Cerebellum (tissue), 4 donors: ENCODE measurements at places on chromosomes 12 and 14. TPM values are rescaled to one million over a fixed set of nuclear protein-coding genes. Genes with fewer than 3 reads are reported as not detected.

Gene CD9
- total RNA-seq, result 30.5 TPM

Gene OTX2
- total RNA-seq, result 24.6 TPM

Gene AKAP3
- 1.6 TPM for total RNA-seq

Gene PMEL
- 0.54 TPM for total RNA-seq

- no peak for DNase-seq
Observed at GRCh38 chr12:33634544-33634943, 194.9 kb upstream of the SYT10 start.

DNA sequence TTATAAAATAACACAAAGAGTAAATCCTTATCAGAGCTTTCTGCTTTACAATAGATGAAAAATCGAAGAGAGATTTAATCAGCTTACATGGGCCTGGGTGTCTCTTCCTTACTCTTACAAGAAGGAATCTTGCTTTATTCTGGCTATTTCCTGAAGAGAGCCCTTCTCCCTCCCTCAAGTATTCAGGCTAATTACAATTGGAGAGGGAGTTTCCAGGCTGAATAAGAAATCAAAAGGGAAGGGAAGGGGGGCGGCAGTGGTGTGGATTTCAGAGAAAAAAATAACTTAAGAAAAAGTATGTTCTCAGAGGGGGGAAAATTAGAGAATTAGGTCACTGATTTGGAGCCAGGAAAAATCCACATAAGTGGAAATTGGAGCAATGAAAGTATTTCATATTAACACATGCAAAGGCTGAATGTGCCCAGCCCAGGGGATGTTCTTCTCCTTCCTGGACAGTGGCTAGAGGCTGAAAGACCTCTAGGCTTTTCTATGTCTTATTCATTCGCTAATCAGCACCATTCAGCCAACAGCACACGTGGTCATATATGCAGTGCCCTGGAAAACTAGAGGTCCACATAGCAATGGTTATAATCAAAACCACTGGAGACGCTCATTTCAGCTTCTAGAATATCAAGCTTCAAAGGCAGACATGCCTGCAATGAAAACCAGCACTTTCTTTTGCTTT is 158.9 kb upstream of the BTG1 start:
- DNase-seq, result no peak

GRCh38 chr12:120737557-120738251 is 12.1 kb downstream of the ACADS start:
- no peak for DNase-seq

GRCh38 chr14:55752580-55753390 is 172.8 kb downstream of the KTN1 start:
- DNase-seq, result no peak

GRCh38 chr12:44582521-44582920 is 293.6 kb downstream of the NELL2 start:
- DNase-seq, result no peak

DNA sequence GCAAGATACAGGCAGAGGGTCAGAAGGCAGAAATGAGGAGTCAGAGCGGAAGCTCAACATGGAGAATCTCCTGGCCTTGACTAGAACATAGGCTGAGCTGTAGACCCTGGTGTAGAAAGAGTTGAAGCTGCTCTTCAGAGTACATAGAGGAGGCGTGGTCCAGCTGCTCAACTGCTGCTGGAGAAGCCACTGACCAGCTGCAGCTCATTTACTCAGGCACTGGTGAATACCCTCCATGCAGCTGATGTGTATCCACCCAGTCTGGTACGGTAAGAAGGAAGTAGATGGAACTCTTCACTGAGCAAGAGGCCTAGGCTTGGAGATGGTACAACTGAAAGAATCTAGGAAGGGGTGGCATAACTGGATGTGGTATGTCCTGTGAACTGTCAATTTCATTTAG is 148.8 kb upstream of the DHRS4 start:
- no peak for DNase-seq

DNA sequence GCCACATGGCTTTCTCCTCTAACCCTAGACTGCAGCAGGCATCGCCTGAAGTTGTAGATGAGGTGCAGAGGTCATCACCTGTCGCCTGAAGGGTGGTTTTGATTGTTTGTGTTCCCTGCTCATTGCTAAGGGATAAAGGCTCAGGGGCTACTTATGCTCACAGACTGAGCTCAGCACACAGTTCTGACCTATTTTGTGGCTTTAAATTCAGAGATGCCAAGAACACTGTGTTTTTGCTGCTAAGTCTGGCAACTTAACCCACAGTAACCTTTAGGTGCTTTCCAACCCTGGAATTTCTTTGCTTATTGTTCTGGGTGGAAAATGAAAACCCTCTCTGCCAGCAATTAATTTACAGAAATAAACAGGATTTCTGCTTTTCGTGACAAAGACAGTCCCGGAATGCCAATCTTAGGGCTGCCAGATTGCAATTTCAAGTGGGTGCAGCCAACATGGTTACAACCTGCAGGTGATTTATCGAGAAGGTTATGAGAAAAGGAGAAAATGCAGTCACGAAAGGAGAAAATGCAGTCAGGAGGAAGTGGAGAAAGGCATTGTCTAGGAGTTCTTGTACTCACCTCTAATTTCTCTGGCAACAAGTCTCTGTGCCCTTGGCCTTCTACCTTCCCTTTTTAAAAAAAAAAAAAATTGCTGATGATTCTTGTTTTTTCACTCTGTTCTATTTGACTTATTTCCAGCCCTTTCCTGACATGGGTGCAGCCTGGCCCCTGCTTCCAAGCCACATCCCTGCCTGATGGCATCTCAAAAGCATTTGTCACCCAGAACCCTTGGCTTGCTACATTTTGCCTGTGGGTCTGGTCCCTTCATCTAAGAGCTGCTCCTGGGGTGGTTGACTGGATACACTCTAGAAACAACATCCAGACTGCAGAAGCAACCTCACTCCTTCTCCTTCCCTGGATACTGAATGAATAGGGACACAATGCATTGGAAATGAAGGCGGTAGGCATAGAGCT is 23.3 kb downstream of the NPC2 start:
- DNase-seq, result no peak

- DNase-seq, result no peak
Observed at GRCh38 chr12:116650062-116650461, 87.8 kb downstream of the SPRING1 start.

DNA sequence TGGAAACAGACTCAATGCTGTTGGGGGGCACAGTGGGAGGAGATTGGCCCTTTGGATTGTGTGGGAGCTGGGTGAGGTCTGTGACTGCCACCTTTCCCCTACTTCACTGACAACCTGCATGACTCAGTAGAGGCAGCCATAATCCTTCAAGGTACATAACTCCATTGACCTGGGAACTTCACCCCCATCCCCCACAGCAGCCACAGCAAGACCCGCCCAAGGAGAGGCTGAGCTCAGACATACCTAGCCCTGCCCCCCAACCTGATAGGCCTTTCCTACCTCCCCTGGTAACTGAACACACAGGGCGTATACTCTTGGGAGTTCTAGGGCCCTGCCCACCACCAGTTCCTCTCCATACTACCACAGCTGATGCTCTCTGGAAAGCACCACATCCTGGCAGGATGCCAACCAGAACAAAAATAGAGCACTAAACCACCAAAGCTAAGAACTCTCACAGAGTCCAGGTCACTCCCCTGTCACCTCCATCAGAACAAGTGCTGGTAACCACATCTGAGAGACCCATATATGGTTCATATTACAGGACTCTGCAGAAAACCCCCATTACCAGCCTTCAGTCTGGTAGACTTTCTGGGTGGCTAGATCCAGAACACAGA is 703.9 kb downstream of the FSCB start:
- no peak for DNase-seq

DNA sequence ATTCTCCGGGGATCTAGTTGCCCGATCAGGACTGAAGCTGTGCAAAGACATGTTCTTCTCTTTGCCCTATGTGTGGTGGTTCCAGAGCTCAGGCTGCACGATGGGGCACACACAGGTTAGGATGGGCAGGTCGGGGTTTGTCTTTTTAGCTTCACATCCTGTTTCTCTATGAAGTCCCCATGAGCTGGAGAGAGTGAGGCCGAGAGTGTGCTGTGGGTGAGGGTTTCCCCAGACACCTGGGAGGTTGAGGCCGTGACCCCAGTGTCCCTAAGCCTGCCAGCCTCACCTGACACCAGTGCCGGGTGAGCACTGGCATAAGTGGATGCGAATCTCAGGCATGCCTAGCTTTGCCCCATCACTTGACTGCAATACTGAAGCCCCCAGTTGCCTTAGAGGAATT is 32.9 kb upstream of the IGF1 start:
- DNase-seq, result no peak

GRCh38 chr14:26113911-26114640 is 483.8 kb downstream of the NOVA1 start:
- no peak for DNase-seq
